ENCODE measurements at places on chromosomes 3 and 15.

GRCh38 chr3:41436983-41437382 lies 237.7 kb downstream of the CTNNB1 start:
- no peak for DNase-seq

DNA sequence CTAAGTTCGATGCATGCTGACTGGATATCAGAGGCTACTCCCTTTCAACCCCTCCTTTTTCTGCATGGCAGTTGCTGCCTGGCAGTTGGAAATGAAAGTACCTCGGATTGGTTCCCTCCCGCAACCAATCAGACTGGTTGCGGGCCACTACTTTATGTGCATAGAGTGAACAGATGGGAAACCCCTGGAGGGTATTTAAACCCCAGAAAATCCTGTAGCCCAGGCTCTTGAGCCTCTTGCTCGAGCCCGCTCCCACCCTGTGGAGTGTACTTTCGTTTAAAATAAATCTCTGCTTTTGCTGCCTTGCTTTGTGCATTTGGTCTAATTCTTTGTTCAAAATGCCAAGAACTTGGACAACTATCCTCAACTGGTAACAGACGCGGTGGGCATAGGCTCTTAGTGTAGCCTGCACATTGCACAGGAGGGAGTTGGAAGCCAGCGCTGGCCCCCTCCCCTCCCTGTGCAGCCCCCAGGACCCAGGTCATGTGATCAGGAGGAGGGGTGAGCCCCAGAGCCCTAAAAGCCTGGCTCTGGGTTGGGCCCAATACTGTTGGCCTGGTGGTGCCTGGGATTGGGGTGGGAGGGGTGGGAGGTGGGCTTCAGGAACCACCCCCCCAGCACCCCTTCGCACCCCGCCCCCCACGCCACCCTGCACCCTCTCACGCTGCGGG lies 26.8 kb downstream of the RHCG start:
- no peak for DNase-seq

DNA sequence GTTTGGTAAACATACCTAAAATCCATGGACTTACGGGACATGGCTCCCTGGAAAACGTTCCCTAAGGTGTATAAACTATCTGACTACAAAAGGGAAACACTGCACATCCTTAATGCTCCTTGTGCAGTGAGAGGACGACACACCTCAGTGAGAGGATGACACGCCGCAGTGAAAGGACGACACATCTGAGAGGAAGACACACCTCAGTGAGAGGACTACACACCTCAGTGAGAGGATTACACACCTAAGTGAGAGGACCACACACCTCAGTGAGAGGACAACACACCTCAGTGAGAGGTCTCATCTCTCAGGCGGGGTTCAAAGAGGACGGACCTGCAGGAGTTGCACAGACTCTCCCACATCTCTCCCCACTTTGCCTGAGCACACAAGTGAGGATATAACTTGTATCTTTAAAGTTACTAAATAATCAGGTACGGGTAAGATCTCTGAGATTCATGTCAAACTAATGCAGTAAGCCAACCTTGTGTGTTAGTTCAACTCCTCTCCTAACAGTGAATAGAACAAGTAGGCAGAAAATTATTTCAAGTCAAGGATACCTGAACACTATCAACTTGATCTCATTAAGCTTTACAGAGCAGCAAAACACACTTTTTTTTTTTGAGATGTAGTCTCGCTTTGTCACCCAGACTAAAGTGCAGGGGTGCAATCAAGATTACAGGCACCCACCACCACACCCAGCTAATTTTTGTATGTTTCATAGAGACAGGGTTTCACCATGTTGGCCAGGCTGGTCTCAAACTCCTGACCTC lies 32.1 kb downstream of the HERC2 start:
- DNase-seq, result no peak

DNA sequence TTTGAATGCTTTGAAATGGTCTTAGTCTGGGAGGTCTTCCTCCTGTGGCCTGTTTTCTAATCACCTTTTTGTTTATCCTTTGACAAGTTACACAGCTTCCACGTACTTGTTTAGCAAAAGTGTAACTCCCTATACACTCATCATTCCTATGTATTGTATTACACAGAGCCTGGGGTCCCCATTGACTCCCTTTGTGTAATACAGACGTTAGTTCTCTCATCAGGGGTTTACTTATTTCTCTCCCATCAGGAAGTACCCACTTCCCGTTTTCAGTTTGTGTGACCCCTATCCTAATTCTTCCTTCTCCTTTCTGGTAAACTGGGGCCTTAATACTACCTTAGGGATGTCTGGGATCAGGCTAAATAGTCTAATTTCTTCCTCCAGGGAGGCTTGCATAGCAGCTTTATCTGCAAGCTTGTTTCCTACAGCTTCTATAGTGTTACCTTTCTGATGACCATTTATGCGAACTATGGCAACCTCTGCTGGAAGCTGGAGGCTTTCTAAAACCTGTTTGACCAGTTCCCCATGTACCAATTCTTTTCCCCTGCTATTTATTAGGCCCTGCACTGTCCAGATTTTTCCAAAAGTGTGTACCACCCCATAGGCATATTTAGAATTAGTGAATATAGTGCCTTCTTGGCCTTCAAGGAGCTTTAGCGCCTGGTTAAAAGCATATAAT lies 22.4 kb downstream of the ARL8B start:
- DNase-seq, result no peak

GRCh38 chr15:81506071-81506470 lies 132.1 kb upstream of the TMC3 start:
- no peak for DNase-seq

GRCh38 chr15:59688423-59688781 lies 718 bp downstream of the BNIP2 start:
- DNase-seq, result peak; percentile 85

DNA sequence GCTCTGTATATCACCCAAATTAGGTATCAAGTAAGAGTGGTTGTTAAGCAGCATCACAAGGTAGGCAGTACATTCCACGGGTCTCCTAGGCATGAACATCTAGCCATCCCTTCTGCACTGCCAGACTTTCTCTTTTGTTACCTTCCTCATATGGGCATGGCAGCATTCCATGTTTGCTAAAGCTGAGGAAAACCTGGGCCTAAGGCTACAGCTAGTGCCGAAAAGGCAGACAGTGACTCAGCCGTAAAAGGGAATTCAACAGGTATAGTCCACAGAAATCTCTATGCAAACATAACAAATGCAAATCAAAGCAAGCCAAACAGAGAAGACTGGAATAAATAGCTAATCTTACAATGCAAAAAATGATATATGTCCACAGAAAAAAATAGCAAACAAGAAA lies 645.4 kb downstream of the ZBBX start:
- no peak for DNase-seq

- DNase-seq, result no peak
Measured at GRCh38 chr3:64039332-64039731, 16.0 kb upstream of the PSMD6 start.

- no peak for DNase-seq
Measured at GRCh38 chr15:99485153-99485961, 80.4 kb upstream of the MEF2A start.

DNA sequence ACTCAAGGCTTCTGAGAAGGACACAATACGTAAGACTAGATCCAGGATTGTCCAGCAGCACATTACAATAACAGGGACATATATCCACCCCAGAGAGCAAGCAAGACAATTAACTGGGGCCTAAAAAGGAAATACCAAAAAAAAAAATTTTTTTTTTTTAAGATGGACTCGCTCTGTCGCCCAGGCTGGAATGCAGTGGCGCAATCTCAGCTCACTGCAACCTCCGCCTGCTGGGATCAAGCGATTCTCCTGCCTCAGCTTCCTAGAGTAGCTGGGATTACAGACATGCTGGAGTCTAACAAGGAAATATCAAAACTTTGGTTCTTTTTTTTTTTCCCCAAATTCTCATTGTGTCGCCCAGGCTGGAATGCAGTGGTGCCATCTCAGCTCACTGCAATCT lies 28.8 kb upstream of the IMPDH2 start:
- DNase-seq, result no peak

- DNase-seq, result peak; percentile 67
Measured at GRCh38 chr3:61638741-61639140, 77.4 kb downstream of the PTPRG start.

DNA sequence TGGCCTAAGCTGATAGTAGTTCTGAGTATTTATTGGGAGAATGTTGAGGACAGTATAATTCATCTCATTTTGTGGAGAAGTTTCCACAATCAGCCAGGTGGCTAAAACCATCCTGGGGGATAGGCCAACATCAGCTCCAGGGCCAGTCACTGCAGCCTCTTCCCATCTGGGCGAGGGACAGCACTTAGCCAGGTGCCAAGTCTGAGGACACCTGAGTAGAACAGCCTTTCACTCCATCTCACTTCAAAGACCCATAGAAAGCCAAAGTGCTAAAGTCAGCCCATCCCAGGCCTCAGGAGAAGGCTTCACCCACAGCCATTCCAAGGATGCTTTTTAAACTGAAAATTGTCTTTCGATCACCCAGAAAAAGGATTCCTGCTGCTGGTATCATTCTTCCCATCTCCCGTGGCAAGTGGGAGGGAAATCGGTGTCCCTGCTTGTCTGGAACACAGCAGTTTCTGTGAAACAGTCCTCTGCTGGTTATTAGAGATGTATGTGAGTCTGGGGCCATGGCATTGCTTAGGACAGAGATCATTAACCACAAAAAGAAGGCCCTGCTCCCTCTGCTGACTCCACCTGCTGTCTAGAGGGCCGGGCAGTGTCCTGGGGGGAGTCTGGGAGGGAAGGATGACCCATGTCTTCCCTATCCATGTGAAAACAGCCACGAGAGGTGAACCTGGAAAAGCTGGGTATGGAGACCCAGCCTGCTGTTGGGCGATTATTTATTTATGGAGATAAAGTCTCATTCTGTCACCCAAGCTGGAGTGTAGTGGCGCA lies 9.6 kb downstream of the CALML4 start:
- no peak for DNase-seq

DNA sequence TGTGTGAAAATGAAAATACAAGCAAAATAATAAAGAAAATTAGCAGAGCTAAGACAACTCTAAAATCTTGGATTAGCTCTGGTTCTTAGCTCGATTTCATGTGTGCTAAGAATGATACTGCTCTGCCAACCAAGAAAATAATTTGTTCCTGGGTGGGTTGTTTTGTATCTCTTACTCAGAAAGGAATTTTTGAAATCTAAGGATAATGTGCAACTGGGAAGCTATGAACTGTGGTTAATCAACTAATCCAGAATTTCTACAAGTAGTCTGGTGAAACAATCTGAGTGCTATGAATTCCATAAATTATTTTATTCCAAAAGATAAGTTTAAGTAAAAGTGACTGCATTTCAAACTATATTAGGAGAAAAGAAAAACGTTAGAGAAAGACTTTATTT lies 92.0 kb downstream of the TFDP2 start:
- peak; percentile 11 for DNase-seq

DNA sequence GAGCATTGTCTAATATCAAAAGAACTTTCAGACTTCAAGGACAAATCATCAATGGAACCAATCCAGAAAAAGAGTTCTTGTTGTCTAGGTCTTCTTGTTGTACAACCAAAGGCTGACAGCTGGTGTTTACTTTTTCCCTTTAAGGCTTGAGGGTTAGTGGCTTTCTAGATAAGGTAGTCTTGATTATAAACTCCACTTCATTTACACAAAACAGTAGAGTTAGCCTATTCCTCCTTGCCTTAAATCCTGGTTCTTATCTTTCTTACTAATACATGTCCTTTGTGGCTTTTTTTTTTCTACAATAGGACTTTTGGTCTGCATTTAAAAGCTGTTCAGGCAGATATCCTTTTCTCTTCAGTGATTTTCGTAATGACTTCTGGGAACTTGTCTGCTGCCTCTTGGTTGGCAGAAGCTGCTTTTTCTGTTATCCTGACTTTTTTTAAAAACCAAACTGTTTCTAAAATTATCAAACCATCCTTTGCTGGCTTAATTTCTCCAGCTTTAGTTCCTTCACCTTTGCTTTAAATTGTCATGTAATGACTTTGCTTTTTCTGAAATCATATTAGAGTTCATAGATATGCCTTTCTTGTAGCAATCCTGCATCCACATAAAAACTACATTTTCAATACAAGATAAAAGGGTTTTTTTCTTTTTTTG lies 44.8 kb downstream of the STRIT1 start:
- no peak for DNase-seq

GRCh38 chr3:184186184-184186901 lies at the start of gene ABCF3:
ABCF3 (plus strand) TSS chr3:184186199; CDS start chr3:184186208, 9 bp downstream.
- DNase-seq, result peak; percentile 75

DNA sequence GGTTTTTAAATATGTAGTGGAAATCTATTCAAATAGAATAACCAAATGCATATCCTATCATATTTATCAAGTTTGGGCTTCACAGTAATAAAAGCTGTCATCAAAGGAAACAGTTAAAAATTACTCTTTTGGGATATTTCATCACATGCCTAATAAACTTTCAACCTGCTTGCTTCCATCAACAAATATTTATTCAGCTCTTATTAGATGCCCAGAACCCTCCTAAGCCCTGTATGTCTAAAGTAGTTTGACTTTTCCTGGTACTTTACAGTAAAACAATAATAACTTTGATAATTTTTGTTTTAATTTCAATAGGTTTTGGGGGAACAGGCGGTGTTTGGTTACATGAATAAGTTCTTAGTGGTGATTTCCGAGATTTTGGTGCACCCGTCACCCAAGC lies 37.5 kb upstream of the RARB start:
- no peak for DNase-seq

GRCh38 chr15:23532024-23532423 lies 33.5 kb upstream of the MKRN3 start:
- peak; percentile 4 for DNase-seq

DNA sequence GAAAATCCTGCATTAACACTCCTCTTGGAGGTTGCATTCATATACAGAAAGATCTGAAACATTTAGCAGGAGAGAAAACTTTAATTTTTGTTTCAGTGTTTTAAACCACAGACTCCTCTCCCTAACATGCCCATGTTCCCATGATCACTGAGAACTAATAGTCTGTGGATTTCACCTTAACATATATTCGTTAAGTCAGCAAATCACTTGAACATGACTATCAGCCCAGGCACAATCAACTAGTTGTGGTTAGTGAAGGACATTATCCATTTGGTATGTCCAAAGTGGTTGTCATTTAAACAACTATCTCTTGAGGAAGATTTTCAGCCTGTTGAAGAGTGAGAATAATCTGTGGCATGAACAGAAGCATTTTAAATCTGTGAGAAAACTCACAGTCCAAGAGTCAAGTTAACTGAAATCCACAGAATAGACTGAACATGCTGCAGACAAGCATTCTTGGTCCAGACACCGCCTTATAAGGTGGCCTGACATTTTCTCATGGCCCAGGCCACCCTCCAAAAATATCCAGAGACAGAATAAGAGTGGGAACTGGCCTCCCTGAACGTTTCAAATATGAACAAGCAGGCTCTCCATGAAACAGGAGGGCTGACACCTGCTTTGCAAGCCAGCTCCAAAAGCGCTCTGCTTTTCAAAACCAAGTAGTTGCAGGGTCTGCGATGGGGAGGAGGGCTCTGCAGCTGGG lies 39.9 kb upstream of the ADCY5 start:
- no peak for DNase-seq

DNA sequence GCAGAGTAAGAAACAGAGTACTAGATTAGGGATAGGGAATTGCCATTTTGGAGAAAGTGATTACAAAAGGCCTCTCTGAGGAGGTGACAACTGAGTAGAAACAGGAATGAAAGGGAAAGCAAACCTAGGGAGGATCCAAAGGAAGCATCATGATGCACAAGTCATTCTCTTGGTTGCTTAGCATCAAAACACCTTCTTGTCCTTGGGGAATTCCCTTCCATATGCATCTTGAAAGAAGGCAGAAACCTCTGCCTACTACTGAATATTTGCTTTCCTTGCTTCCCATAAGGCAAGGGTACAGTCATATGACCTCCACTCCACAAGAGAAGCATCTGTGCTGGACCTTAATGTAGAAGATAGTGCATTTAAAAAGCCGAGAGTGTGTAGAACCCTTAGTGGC lies 24.1 kb downstream of the GABPB1 start:
- DNase-seq, result no peak

All from adipocyte (in vitro differentiated cells).